ENCODE measurements at places on chromosomes 5 and 9.

DNA sequence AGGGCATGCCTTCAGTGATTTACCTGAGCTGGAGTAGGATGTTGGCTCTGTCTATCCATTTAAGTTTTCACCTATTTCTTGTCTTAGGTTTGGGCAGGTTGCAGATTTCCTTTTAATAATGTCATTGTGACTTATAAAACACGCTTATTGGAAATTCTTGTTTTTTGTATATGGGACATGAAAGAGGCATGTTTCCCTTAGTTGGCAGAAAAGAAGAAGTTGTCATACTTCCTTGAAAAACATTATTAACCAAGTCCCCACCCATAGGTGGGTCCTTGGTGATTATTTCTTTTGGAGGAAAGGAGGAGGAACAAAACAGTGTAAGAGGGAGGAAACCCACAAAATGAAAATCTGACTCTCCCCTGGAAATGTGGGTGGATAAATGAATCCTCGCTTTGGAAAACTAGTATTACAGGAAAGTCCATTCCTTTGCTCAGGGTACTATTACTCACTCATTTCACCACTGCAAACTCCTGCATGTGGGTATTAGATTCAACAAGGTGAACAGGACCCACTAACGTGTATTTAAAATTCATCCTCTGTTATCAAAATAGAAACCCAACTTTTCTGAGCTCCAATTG lies 9.3 kb downstream of the CER1 start:
- DNase-seq, result no peak

DNA sequence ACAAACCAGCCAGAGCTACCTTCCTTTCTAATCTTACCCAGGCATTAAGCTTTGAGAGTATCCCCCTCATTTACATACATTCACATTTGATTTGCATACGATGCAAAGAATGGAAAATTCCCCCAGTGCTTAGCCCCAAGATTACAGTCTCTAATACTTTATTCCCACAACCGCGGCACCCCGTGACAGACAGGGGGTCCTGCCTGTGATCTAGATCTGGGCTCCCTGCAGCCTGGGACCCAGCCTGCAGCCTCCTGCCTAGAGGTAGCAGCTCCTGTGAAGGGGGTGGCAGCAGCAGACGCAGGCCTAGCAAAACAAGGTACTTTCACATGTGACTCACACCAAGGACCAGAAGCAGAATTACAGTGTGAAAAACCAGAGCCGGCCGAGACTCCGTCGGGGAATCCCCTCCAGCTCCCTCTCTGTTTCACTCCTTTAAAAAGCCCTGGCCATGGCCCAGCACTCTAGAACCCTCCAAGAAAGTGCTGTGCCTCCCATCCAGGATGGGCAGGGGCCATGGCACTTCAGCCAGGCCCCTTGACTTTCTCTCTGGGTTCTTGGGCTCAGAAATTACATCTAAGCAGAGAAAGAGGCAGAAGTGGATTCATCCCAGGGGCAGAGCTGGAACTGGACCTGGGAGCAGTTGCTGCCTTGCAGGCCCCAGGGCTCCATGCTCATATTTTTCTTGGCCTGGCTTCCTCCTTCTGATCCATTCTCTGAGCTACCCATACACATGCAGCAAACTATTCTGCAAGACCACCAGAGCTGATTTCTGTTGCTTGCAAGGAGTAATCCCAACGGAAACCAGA lies 14.0 kb upstream of the TCF7 start:
- no peak for DNase-seq

DNA sequence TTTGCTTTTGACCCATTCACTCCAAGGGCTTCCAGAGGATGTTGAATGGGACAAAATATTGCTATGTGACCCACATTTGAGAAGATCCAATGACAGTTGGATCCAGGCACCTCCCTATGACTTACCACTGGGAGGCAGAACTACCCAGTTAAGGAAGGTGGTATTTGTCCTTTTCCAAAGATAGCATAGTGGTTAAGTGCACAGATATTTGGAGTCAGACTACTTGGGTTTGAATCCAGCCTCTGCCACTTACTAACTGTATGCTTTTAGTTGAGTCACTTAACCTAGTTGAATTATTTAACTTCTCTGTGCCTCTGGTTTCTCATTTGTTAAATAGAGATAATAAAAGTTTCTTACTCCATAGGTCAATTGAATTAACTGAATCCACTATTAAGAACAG lies 74.5 kb upstream of the PALM2AKAP2 start:
- DNase-seq, result no peak

- no peak for DNase-seq
Observed at GRCh38 chr5:153086486-153086885, 404.0 kb upstream of the GRIA1 start.

DNA sequence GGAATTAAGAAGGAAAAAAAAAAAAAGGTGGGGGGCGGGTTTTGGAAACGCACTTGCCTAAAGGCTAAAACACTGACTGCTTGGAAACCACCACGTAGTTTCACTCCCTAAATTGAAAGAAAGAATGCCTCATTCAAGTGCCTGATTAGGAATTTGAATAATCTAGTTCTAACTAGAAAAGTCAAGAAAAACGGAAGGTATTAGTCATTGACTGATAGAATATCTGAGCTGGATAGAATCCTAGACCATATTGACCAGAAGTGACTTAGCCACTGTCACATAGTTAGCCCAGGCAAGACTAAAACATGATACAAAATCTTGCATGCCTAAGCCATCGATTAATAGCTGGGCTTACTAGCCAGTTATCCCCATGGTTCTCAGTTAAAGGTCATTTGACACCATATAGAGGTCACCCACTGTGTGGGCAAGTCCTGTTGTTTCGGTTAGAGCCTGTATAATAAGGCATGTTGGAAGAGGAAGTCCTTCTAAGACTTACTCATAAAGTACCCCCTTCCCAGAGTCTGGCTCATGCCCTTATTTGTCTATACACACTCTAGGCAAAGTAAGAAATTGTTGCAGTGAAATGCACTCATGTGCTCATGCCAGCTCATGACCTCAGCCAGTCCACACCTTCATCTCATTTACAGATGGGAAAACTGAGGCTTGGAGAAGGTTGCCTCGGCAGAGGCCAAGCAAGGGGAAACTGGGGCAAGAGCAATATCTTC lies 40.2 kb downstream of the SH3RF2 start:
- peak; percentile 41 for DNase-seq

DNA sequence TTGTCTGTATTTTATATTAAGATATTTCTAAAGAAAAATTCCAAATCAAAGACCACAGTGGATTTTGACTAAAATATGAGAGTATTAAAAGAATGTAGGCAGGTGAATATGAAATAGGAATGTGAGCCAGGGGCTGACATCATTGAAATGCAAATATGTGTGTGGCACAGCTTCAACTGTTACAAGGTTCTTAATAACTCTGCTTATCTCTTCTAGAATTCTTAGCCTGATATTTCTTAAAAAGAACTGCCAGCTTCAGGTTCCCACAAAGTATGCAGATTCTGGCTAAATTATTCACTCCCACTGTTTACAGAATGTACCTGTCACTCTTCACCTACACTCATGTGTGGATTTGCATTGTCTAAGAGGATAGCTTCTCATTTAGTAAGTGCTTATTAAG lies 274.4 kb downstream of the DIRAS2 start:
- DNase-seq, result no peak

- DNase-seq, result no peak
Observed at GRCh38 chr9:120913647-120914264, 12.8 kb downstream of the TRAF1 start.

GRCh38 chr5:170861917-170862766 lies at the start of gene RANBP17:
RANBP17 (plus strand) TSS chr5:170862018.
- DNase-seq, result no peak

DNA sequence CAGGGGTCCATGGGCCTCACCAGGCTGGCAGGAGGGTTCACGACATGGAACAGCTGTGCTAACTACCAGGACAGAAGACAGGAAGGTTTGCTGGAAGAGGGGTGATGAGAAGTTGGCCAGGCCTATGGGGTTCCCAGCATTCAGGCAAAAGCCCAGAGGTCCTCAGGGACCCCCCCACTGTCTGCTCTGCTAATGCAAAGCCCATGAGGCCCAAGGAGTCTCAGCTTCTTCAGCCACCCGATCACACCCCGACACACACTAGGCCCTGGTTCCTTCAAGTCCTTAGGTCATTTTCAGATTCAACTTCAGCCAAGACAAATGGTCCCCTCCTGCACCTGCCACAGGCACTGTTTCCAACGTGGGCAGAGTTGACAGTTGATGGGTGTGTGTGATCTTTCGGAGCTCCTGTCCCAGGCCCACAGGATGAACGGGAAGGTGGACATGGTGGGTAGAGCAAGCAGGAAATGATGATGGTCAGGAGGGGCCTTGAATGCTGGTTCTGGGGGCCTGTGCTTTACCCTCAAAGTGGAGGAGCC lies 20.4 kb downstream of the ADAMTS2 start:
- no peak for DNase-seq

DNA sequence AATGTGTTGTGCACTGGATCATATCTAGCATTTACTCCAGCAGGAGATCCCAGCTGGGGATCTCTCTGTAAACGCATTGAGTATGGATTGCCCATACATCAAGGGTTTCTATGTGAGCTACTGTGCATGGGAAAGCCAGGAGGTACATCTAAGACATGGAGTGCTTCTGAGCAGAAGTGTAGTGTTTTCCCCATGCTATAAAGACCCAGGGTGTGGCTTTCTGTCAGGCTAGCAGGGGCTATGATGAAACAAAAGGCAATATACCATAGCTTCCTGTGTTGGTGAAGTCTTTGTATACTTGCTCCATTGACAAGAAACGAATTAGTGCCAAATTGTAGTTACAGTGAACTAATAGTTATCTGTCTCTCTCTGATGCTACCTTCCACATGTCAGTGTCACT lies 329.3 kb upstream of the TLE4 start:
- no peak for DNase-seq

DNA sequence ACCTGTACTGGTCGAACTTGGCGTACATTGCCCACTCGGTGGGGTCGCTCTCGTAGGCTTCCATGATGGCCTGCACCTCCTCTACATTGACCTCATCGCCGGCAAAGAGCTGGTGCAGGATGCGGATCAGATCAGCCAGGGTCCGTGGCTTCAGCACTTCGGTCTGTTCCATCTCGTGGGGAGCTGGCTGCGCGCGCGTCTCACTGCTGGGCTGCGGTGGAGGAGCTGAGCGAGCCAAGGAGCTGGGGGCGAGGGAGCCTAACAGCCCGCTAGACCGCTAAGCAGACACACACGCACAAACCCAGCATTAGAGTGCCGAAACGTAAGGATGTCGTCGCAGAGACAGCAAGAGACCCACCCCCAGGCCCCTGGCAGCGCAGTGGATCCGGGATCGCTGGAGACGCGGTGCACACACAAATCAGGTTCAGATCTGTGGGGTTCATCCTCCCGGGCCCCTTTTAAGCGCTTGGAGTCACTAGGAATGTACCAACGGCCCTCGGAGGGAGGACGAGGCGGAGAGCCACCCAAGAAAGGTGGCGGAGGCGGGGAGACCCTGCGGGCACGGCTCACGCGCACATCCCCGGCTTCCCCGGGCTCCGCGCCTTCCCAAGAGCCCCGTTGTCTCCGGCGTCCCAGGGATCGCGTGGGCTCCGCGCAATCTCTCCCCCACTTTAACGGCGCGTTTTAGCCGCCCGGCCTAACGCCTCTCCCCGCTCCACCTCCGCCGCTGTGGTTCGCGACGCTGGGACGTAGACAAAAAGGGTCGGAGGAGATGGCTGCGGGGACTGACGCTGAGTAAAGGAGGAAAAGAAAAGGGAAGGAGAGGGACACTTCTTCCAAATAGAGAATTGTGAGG lies at the start of gene CDO1:
Gene CDO1 (minus strand): TSS at position 434 of the 856 bp plus-strand sequence. CDS start 262 bp downstream, at position 172.
- no peak for DNase-seq

DNA sequence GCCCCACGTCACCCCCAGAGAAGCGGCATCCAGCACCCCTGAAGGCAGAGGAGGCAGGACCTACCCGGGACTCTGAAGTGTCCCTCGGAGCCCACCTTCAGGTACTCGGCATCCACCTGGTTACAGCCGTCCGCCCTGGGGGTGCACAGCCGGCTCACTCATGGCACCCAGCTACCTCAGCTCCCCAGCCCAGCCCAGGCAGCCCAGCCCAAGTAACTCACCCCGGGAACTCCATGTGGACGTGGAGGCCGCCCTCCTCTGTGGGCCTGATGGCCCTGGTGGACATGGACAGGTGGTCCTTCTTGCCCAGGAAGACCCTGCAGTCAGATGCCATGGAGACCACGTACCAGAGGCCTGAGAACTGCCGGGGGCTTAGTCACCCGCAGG lies 676 bp downstream of the LCN15 start:
- DNase-seq, result no peak

DNA sequence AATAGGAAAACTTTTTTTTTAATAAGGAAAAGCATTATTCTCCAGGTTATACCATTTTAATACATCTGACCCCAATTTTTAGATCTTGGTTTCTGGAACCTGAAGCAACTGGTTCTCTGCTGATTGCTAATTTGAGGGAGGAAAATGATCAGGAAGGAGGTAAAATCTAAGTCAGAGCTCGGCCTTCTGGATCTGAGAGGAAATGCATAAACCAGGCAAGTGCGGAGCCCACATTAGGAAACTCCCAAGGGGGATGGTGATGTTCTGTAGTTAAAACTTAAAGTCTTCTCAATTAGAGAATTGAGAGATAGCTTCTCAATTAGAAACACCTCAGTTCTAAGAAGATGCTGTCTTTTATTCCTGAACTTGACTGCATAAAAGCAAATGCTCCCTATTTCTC lies 113.5 kb downstream of the TSSK1B start:
- DNase-seq, result no peak

- peak; percentile 68 for DNase-seq
Observed at GRCh38 chr9:121399883-121400607, 30.0 kb upstream of the STOM start.

DNA sequence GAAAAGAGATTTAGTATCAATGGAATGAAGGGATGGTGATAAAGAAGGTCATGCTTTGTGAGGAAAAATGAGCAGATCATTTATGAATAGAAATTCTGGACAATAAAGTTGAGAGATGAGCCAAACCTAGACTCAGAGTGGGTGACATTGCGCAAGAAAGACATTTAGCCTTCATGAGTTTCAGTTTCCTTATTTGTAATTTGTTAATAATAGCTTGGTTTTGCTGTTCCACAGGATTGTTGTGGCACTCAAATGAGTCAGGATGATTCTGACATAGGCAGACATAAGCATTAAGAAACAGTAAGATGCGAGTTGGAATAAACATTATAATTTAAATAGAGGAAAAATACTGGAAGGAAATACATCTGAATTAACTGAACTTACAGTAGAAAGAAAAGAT lies 34.8 kb downstream of the ITGA2 start:
- DNase-seq, result no peak

GRCh38 chr5:111537141-111538024 lies 25.0 kb upstream of the STARD4 start:
- no peak for DNase-seq
